Nucleus accumbens (tissue), 56 donors: ENCODE measurements at places on chromosomes 13 and 19.

DNA sequence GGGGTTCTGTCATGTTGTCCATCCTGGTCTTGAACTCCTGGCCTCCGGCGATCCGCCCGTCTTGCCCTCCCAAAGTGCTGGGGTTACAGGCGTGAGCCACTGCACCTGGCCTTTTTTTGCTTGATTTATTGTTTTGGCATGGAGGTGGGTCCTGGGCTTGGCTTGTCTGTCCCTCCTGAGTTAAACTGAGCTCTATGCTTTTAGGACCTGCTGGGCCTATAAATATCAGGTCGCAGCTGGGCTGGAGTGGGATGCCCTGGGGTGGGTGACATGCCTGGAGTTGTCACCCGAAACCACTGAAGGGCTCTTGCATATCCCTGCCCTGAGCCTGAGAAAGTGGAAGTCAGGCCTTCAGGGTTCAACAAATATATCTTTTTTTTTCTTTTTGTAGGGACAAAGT is 5.5 kb downstream of the ARRDC5 start:
- no peak for DNase-seq

DNA sequence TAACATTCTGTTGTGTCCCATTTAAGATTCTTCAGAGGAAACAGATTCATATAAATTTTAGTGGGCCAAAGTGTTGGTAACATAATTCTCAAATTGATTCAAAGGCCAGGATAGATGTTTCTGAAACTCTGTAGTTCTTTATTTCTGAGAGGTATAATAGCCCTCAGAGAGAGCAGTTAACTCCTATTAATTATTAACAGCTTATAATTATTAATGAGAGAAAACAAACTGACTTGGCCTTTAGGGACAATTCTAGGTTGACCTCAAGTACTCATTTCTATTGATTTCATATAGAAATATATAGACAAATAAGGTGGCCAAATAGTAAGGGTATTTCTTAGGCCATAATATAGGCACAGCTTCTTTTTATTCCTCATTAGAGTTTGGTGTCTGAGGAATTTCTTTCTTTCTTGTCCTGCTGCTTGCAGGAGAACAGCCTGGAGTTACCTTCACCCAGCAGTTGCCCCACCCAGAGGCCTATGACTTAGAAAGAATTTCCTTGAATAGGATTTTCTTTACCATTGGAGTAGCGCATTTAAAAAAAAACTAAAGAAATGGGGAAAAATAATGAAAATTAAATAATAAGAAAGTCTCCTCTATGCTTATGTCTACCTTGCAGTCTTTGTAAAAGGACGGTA is 1430.1 kb upstream of the SPRY2 start:
- no peak for DNase-seq

GRCh38 chr19:16085115-16085514 is 8.8 kb downstream of the TPM4 start:
- no peak for DNase-seq

- DNase-seq: no peak
Observed at GRCh38 chr13:106958621-106959048, 390.7 kb upstream of the ARGLU1 start.

DNA sequence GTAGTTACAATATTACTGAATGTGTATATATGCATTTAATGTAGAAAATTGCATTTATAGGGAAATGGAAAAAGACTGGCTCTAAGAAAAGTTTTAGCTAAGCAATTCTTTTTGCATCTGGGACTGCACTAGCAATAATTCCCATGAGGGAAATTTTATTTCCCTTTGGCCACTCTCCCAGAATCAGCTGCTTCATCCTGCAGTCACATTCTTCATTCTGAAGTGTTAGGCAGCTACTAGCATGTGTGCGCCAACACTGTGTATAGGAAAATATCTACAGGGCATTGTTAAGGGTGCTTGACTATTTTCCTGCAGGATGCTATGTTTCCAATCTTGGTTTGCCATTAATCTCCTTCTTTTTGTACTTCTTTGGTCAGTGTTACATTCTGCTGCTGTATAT is 312.8 kb upstream of the PCDH20 start:
- DNase-seq: no peak

DNA sequence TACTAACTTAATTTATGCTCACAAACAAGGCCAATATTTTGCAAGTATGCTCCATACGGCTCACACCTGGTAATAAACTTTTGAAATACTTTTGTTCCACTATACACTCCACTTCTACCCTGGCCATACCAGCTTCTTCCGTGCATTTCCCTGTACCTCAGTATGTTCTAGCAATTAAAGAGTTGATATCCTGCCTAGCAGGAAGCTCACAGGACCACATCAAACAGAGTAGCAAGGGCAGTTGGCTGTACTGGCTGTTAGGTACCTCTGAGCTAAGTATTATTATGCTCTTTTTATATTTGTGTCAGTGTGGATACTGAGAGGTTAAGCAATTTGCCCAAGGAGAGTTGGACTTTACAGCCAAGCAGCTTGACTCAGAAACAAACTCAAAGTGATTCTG is 257.7 kb downstream of the SLITRK6 start:
- no peak for DNase-seq

- DNase-seq: no peak
Observed at GRCh38 chr13:37597477-37598025, 1.0 kb downstream of the POSTN start.

DNA sequence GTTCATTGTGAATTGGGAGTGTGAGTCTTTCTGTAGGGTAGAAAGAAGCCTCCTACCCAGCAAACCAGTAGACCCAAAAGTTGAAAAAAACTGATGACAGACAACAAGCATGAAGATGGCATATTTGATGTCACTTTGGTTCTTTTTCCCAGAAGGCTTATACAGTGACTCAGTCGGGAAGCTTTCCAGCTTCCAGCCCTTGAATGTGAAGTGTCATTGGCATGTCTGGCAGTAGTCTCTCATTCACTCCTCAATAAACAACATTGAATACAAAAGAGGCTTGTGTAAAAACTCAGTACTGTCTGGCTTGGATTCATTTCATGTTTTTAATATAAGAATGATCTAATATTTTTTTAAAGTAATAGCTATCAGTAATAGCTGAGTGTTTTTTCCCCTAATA is 68.7 kb downstream of the IPO5 start:
- DNase-seq: no peak

- no peak for DNase-seq
Observed at GRCh38 chr13:74706801-74707200, 572.6 kb upstream of the KLF12 start.

GRCh38 chr19:36456831-36457230 is 32.5 kb downstream of the ZNF566 start:
- DNase-seq: no peak

- no peak for DNase-seq
Observed at GRCh38 chr13:110503979-110504499, 57.5 kb downstream of the RAB20 start.

GRCh38 chr19:1819341-1820255 is 7.5 kb upstream of the ATP8B3 start:
- no peak for DNase-seq

DNA sequence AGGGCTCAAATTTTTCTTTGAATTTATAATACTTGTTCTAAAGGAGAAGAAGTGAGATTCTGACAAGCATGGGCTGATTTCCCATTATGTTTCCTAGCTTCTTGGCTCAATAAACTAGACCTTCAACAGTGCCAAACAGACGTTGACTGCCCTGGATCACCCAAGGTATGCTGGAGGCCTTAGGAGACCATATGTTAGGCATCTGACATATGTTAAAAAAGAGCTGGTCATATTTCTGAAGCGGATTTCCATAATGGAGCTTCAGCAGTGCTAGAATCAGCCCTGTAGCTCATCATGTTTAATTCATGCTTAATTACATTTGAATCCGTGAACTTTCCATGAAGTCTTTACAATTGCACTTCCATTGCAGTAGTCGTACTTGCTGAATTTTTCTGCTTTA is 653.3 kb downstream of the DIAPH3 start:
- no peak for DNase-seq

DNA sequence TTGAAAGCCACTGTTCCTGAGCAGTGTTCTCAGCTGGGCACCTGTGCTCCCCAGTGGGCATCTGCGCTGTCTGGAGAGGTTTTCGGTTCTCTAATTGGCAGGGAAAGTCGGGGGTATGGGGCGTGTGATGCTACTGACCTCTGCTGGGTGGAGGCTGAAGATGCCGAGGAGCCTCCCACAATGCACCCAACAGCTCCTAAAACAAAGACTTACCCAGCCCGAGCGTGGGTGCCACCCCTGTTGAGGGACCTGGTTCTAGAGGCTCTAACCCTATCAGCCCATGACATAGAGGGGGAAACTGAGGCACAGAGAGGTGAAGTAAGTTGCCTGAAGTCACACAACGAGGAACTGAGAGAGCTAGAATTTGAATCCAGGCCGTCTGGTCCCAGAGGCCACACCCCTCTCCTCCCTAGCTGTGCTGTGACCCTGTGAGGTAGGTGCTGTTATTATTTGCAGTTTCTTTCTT is 2.3 kb downstream of the SPACA4 start:
- no peak for DNase-seq

GRCh38 chr19:51456541-51457290 is 1.5 kb downstream of the SIGLEC8 start:
- no peak for DNase-seq

DNA sequence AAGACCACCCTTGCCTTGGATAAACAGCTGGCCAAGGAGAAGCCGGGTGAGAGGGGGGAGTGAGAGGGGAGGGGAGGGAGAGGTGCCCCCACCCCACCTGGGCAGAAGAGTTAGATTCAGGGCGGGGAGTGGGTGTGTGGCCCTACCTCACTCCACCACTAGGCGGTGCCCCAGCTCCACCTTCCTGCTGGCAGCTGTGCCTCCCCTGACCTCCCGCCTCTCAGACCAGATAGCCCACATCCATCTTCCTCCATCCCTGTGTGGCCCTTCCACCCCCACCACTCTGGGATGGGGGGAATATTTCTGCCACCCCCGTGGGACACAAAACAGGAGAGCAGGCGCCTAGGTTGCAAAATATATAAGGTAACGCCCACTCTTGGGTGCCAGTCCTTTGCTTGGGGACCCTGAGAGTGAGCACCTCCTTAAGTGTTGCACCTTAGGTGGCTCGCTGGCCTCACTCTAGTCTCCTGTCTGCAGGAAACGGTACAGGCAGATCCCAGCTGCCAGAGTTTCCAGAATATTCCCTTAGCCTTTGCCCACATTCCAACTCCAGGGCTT is 13.8 kb upstream of the EHD2 start:
- no peak for DNase-seq

- no peak for DNase-seq
Observed at GRCh38 chr19:52941941-52942385, 18.7 kb upstream of the ZNF888 start.

DNA sequence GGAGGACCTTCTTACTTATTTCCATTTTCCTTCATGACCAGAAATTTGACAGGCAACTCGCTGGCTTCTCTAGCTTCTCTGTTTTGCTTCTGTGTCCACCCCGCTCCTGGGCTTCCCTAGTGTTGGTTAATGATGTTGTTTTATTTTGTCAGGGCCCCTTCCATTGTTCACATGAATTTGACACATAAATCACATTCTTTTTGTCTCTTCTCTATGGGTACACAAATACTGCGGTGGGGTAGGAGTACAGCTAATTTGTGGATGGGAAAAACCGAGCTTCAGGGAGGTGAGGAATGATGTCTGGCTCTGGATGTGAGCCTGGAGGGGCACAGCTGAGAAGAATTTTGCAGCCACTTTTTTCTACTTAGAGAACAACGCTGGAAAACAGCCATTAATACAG is 199.8 kb downstream of the DNAJC15 start:
- DNase-seq: no peak
